ENCODE measurements at places on chromosomes 4 and X.

DNA sequence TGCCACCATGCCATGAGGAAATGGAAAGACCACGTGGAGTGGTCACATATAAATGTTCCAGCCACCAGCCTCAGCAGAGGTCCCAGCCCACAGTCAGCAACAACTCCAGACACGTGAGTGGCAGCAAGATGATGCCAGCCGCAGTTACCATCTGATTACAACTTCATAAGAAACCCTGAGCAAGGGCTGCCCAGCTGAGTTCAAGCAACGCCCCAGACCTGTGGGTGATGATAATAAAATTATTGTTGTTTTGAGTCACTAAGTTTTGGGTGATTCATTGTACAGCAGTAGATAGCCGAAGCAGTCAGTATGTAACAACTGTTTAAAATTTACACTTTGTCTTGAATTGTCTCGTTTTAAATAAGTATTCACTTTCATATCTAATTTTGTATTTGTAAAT is 5.8 kb upstream of the CCNG2 start:
- DNase-seq = no peak

DNA sequence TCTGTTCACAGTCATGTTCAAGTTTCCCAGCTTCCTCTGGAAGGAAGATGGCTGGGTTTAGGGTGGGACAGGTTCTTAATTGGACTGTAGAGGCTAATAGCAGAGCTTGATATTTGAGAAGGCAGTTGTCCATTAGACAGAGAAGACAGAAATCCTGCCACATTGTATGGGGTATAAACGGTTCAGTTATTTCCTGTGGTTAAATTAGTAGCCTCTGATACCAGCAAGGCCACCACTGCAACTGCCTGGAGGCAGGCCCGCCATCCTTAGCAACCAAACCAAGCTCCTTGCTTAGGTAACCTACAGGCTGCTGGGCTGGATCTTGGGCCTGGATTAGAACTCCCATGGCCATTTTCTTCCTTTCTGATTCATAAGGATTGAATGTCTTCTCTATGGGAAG is 1367.0 kb downstream of the PCDH7 start:
- DNase-seq = no peak

- DNase-seq = no peak
Observed at GRCh38 chr4:150141756-150142155, 63.5 kb downstream of the DCLK2 start.

DNA sequence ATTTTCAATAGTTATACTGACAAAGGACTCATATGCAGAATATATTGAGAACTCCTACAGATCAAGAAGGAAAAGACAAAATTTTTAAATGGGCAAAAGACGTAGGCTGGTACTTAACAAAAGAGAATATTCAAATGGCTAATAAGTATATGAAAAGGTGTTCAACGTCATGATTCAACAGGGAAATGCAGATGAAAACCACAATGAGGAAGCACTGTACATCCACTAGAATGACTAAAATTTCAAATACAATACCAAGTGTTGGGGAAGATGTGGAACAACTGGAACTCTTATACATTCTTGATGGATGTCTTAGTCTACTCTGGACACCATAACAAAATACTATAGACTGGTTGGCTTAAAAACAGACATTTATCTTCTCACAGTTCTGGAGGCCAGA is 1.3 kb upstream of the MRFAP1L1 start:
- DNase-seq = no peak

GRCh38 chr4:162403419-162403818 is 239.6 kb upstream of the FSTL5 start:
- DNase-seq = no peak

GRCh38 chr4:113744667-113745240 is 16.8 kb downstream of the CAMK2D start:
- DNase-seq = no peak

Measured in NCI-H2107 (cell line).